Activated CD4-positive, alpha-beta T cell treated with anti-CD3 and anti-CD28 coated beads, Interleukin-2, Interleukin-6, amounts not matched to agents 100 ng/mL and 50 ng/mL, durations not matched to agents 16 hours and 8 hours (primary cell): ENCODE measurements at places on chromosomes 13 and 19.
A peak's percentile ranks its signal among the peaks of the same experiment; 100 is the strongest.

DNA sequence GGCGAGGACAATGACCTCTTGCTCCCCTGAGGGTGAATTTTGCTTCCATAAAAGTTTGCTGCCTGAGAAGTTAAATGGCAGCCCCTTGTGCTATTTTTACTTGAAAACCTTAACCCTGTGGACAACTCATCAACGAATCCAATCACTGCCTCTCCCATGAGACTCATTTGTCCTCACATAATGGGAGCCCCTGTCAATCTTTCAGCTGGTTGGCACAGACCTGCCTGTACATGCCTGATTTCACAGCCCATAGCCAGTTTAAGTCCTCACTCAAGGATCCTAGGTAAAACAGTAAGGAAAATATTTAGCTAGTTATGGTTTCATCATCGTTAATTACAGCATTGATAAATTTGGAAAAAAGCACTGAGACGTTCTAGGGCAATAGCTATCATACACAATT, 207.4 kb downstream of the NHLRC3 start:
- DNase-seq, result no peak

DNA sequence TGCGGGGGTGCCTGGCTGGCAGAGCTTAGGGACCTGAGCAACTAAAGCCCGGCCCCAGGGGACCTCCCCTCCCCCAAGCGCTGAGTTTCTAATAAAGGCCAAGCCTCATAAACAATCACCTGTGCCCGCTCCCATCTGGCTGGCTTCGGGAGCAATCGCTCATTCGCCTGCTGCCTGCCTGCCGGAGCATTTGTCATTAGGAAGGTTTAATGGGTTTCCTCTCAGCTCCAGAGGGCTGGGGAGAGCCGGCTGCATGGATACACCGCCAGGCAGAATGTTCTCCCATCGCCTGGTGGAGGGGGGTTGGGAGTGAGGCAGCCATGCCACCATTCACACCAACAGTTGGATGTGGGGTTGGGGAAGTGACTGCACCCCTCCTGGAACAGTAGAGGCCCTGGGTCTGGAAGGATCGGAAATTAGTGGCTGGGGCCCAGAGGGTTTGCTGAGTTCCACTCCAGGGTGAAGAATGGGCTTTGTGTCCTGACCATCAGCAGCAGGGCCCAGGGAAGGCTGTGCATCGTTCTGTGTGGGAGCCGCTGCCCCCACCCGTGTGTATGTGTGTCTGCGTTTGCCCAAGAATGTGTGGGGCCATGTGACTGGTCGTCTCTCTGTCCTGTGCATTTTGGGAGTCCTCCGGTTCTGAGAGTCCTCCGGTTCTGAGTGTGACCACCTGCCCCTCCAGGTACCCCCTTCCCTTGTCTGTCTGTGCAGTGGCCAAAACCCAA, 15.3 kb downstream of the PIN1 start:
- DNase-seq, result no peak

- no peak for DNase-seq
These were observed 11.7 kb upstream of the TRIM13 start for GRCh38 chr13:49985129-49985528.

DNA sequence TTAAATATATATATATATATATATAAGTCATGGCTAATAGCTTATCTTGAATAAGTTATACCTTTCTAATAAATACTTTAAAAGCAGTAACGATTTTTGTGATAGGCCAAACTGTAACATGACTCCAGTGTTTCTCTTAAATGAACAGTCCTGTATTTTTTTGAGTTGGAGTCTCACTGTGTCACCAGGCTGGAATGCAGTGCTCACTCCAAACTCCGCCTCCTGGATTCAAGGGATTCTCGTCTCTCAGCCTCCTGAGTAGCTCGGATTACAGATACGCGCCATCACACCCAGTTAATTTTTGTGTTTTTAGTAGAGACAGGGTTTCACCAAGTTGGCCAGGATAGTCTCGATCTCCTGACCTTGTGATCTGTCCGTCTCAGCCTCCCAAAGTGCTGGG, 814.2 kb upstream of the SLITRK5 start:
- no peak for DNase-seq

DNA sequence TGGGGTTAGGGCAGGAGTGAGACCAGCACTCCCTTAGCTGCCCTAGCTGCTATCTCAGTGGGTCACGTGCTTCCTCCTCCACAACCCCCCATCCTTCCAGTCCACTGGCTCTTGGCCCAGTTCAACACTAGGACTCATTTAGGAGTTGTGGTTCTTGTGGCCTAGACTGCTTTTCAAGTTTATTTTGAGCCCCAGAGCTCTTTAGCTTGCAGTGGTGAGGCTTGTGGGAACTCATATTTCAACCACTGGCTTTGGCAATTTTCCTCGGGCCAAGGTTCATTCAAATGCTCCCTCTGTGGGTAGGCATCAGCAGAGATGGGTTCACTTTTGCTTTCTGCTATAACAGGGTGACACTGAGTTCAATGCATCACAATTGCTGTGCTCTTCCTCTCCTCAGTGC, 436.2 kb upstream of the SLITRK5 start:
- DNase-seq, result no peak

GRCh38 chr13:40329781-40330485, 336.5 kb downstream of the FOXO1 start:
- DNase-seq, result no peak

DNA sequence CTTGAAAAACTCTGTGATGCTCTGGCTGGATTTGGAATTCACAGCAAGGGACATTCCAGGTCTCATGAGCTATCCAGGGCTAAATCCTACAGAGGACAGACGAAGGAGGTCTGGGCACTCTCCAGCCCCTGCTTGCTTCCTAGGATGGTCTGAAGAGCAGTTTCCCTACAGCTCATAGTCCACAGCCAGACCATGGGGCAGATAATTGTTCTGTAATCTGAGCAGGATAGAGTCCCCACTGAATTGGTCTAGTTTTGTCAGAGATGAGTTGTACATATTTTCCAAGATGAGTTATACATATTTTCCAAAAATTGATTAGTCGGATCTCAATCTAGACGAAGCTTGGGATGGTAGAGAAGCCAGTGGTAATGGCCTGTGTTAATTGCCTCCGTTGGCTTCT, 75.6 kb downstream of the C13orf42 start:
- DNase-seq, result no peak

DNA sequence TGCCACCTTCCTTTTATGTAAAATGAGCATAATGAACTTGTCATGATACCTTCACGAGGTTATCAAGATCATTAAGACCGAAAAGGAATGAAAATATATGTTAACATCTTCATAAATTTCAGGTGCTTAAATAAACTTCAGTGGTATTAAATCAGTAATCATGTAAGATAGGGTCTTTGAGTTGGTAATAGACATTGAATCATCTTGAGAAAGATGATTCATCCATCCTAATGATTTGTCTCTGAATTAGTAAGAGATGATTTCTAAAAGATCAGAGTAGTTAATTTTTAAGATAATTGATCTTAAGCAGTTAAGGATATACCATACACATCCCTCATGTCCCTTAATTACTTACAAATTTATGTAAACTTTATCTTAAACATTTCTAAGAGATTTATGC, 52.0 kb downstream of the COG3 start:
- no peak for DNase-seq

- DNase-seq, result no peak
These were observed 28.6 kb downstream of the PIN1 start for GRCh38 chr19:9863759-9864158.

GRCh38 chr13:34408640-34409039, 533.4 kb upstream of the NBEA start:
- no peak for DNase-seq

GRCh38 chr13:60275208-60275607, 111.5 kb upstream of the DIAPH3 start:
- DNase-seq, result no peak

- DNase-seq, result no peak
These were observed 26.5 kb downstream of the MRPL57 start for GRCh38 chr13:21202767-21203531.

DNA sequence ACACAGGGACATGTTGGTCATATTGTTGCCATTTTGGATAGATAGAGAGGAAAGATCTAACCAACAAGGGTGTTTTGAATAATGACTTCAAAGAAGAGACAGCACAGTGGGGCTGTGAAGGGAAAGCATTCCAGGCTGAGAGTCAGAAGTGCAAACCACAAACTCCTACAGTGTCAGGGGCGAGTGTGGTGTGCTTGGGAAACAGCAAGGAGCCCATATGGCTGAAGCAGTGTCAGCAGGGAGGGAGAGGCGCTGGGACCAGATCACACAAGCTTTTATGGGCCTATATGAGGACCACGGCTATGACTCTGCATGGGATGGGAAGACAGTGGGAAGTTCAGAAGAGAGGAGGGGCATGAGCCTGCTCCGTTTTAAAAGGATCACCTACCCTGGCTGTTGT, 166.4 kb downstream of the MYO16 start:
- DNase-seq, result no peak

GRCh38 chr19:3964256-3965194, 6.4 kb downstream of the DAPK3 start:
- DNase-seq, result no peak

DNA sequence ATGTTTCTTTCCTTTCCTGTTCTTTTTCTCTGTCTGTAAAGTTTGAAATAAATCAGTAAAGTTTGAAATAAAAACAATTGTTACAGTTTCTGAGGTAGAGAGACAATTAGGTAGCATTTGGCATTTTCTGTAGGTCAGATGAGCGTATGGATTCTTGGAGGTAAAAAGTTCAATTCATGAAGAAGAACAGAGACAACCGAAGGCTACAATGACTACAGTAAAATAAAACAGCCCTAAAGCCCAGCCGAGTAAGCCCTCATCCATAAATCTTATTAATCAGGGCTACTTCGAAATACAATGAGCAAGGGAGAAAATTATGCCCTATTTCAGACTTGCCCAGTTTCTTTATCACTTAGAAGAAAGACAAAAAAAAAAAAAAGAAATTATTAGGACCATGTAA, 941.9 kb upstream of the SLC10A2 start:
- no peak for DNase-seq

- DNase-seq, result no peak
These were observed 228.3 kb downstream of the FOXO1 start for GRCh38 chr13:40438022-40438680.

DNA sequence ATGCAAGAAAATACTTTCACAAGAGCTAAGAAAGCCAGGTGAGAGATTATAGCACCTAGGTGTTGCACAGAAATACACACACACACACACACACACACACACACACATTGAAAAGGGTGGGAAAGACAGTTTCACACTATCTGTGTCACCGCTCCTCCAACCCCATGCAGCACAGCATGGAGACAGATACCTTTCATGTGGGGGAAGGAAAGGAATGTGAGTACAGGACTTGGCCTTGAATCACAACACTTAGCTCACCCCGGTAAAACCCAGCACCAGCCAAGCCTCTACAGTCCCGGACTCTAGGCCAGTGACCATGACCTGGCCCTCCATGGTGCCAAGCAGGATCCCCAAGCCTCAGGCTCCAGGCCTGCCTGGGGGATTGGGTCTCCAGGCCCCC, 462.0 kb upstream of the SPRY2 start:
- DNase-seq, result no peak

GRCh38 chr19:8607386-8607785, 3.1 kb downstream of the ADAMTS10 start:
- DNase-seq, result no peak

GRCh38 chr13:45627656-45628055, 12.1 kb upstream of the ERICH6B start:
- DNase-seq, result no peak

GRCh38 chr19:40512473-40513344, 45.9 kb downstream of the SPTBN4 start:
- no peak for DNase-seq

DNA sequence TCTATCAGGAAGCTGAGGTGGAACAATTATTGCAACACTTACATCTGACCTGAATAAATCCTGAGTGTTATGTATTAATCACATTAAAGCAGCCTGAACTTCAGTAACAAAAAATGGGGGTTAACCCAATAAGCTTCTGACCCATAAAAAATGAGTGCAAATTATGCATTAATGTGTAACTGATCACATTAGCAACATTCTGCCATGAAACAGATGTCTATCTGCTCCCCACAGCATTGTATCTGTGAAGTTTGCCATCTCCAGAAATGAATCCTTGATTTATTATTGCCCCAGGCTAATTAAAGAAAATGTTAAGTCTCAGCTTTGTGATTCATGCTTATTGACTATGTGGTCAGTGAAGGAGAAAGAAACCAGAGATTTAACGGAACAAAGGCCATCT, 304.9 kb downstream of the PCDH20 start:
- DNase-seq, result no peak

GRCh38 chr19:42198676-42199439, 18.6 kb downstream of the DEDD2 start:
- DNase-seq, result peak; percentile 81

GRCh38 chr13:47109028-47109427, 212.2 kb upstream of the HTR2A start:
- peak; percentile 4 for DNase-seq

DNA sequence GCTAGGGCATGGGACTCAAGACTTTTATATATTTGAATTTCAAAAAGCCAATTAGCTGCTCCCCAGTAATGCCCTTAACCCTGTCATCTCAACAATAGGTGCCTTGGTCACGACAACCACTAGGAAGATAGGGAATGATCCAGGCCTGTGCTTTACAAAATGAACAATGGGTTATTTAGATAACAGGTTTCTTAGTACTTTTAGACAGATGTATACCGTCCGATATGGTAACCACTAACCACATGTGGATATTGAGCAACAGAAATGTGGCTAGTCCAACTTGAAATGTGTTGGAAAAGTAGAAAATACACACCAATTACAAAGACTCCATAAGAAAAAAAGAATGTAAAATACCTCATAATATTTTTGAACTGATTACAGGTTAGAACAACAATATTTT, 201.2 kb downstream of the LHFPL6 start:
- no peak for DNase-seq

DNA sequence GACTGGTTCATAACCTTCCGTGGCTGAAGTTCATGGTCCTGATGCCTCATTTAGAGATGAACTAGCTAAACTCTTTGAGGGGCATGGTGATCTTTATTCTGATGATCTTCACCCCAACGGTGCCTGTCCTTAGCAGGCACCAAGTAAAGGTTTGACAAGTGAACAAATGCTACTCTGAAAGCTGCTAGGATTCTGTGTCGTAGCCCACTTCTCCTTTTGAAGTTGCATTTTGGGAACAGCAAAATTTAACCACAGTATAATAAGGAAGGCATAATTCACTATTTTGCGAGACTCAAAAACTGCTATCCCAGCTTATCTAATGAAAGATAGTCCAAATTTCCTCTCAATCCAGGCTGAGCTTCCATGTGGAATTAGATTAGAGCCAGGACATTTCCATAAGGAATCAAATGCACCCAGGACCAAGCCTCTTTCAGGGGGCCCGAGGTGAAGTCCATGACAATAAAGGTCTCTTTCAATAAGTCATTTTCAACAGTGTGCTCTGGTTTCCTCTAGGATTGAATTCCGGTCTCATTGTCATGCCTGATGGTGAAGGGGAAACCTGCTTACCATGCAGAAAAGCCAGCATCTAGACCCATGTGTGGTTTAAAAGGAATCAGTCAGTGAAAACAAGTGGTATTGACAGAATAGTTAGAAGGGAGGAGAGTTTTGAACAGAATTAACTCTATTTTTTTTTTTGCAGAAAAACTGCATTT, 23.1 kb downstream of the SIAH3 start:
- no peak for DNase-seq

DNA sequence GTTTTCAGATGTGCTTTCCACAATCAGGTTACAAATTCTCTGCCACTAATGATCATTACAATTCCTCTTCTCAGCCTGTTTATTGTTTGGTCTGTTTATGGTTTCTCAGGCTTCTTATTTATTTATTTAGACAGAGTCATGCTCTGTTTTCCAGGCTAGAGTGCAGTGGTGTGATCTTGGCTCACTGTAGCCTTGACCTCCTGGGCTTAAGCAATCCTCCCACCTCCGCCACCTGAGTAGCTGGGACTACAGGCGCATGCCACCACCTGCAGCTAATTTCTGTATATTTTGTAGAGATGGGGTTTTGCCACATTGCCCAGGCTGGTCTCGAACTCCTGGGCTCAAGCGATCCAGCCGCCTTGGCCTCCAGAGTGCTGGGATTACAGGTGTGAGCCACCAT, 2.1 kb upstream of the ZSCAN5A start:
- DNase-seq, result no peak
